AML-193 (cell line): ENCODE measurements at places on chromosomes 1 and 21.

GRCh38 chr1:118948846-118949245 lies 39.3 kb downstream of the TBX15 start:
- no peak for DNase-seq

DNA sequence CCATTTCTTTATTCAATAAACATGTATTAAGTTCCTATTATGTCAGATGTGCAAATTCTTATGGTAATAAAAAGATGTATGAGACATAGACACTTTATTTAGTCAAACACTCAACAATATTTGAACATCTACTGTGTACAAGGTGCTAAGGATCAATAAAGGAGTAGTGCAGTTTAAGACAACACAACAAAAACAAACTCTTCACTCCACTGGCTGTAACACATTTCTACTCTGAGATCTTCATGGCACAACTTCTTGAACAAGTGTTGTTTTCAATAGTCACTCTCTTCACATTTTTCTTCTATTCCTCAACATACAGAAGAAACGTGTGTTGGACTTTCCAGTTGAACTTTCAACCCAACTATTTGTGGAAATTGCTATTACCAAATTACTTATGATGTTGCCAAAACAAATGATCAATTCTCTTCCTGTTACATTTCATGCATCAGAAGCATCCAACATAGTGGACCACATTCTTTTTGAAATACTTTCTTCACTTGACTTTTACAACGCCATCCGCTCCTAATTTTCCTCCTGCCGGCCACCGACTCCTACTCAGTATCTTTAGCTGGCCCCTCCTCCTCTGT lies 25.4 kb downstream of the HSD3B1 start:
- DNase-seq: no peak

DNA sequence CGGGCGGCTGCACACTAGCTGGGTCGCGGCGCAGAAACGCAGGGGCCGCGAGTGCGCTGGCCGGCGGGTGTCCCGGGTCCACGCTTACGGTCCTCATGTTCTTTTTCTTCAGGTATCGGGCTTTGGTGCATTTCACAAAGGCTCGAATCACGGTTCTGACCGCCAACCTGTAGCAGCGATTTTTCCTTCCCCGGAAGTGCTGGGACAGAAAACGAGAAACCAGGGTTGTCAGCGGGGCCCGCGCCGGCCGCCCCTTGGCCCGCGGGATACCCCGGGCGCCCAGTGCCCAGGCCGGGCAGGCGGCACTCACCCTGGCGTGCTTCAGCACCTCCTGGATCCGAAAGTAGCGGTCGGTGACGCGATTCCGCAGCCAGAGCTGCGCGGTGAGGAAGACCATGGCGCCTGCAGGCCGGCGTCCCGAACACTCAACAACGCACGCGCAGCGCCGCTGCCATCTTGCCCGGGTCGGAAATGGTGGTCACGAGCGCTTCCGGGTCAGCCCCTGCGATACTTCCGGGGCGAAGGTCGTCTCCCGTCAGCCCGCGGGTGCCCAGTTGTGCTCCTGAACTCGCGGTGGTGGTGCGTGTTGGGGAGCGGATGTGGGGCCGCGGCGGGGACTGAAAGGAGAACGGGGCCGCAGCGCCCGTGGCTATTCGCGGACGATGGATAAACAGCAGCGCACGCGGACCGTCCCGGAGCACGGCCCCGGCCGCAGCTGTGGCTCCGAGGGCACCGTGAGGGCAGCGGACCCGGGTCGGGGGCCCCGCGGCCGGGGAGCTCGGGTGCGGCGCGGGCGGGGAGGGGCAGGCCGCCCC lies at the start of gene MRPL20:
Gene MRPL20, minus strand, starts transcription at position 473 of the 815 bp plus-strand sequence. Its CDS starts 76 bp downstream, at position 397.
- DNase-seq: peak; percentile 91

DNA sequence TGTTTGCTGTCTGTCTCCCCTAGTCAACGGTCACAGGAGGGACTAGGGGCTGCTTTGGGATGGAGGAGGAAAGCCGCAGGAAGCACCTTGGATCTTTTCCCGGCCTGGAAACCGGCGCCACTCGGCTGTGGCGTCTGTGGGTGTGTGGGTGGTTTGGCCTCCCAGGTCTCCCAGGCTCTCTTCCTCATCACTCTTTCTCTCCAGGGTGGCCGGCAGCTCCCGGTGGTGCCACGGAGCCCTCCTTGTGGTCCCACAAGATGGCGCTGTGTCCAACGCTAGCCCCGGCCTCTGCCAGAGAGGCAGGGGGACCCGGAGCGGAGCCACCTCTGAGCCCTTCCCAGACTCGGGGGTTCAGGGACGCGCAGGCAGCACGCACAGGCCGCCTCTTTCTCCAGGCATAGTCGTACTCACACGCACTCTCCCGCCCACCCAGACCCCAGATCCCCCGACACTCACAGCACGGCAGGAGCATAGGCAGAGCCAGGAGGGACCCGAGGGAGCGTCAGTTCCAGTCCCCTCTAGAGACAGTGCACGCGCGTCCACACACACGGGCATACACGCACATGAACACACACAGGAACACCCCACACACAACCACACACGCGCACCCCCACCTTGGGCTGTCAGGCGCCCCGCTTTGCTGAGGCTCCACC lies 31.2 kb downstream of the CDCP2 start:
- DNase-seq: peak; percentile 37

DNA sequence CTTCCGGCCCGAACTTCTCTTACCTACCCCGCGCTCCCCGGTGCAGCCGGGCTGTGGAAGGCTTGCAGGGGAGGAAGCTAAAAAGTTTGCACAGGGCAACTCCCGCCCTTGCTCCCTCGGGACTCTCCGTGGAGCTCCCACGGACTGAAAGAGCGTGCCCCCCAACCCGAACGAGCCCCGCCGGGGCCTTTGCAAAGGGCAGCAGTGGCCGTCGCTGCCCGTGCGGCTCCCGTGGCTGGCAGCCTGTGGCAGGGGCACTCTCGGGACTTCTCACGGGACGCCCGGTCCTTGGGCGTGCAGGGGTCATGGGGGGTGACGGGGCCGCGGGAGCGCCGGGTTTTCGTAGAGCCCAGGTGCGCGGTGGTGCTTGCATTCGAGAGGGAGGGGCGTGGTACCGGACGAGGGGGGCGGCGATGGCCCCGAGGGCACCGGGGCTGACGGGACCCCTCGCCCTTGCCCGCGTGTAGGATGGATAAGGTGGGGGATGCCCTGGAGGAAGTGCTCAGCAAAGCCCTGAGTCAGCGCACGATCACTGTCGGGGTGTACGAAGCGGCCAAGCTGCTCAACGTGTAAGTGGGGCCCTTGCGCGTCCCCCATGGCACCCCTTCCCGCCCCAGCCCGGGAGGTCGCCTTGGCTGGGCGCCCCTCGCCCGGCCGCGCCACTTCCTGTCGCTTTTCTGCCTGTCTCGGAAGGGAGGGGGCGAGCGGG lies 711 bp downstream of the GADD45A start:
- peak; percentile 26 for DNase-seq

DNA sequence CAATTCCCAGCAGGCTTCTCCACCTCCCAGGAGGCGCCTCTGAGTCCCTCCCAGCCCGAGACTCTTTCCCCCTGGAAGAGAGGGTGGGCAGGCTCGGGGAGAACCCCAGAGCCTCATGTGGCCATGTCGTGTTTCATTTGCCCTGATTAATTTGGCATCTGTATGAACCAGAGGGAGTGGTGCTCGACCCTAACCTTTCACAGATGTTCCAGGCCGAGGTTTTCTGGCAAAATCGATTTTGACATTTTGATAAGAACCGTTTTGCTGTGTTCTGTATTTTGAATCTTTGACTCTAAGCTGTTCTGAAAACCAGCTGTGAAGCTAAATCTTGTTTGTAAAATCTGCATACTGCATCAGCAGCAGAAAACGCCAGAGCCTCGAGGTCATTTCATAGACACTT lies 367.4 kb downstream of the CAMTA1 start:
- DNase-seq: no peak

DNA sequence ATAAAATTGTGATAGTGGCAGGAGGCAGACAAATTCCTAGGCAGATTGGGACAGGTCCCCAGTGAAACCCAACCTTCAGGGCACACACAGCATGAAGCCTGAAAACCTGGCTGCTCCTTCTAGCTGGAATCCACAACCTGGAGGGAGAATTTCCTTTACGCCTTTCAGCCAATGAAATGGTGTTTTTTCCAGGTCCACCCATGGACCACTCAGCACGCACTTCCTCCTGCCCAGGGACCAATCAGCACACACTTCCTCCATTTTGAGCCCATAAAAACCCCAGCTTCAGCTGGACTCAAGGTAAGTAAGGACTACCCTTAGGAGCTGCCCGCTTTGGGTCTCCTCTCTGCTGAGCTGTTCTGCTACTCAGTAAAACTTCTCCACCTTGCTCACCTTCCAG lies 120.1 kb downstream of the AKT3 start:
- no peak for DNase-seq

GRCh38 chr1:38312753-38313152 lies 266.2 kb upstream of the POU3F1 start:
- DNase-seq: no peak

DNA sequence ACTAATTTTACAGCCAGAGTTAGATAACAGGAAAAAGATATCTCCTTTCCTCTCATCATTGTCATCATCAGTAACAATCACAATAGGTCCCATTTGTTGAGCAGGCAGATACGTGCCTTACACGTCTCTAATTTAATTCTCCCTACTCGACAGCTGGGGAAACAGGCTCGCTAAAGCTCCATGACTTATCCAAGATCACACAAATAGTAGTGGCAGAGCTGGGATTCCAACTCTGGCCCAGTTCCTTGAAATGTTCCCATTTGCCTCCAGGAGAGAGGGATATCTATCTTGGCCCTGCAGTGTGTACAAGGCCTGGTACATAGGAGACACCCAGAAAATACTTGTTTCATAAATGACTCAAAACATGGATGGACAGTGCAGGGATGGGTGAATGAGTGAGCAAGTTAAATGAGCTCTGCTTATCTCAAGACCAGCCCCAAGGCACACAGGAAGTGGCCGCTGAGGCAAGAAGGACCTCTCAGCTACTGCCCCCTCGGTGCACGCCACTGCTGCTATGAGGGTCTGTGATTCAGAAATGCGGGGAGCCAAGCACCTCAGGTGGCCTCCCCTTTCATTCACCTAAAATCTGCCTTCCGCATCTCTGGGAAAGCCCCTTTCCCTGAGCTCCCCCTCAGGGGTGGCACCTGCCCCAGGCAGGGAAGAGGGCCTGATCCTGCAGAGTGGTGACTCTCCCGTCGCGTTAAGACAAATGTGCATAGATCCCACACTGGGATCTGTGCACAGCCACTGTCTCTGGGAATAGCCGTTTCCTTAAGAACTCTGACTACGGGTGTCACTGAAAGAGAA lies 3.6 kb downstream of the KCNN3 start:
- no peak for DNase-seq

GRCh38 chr21:26148840-26149354 lies 21.7 kb downstream of the APP start:
- no peak for DNase-seq

DNA sequence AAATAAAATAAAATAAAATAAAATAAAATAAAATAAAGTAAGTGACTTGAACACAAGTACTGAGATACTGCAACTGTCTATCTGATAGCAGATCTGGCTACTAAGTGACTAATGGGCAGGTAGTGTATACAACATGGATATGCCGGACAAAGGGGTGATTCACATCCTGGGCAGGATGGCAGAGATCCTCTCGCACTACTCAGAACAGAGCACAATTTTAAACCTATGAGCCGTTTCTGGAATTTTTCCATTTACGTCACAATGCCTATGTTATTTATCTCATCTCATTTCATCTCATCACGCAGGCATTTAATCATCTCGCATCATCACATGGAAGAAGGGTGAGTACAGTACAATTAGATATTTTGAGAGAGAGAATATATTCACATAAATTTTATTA lies 233.3 kb upstream of the COA6 start:
- DNase-seq: no peak

- no peak for DNase-seq
Measured at GRCh38 chr1:234295068-234295467, 78.2 kb upstream of the COA6 start.

DNA sequence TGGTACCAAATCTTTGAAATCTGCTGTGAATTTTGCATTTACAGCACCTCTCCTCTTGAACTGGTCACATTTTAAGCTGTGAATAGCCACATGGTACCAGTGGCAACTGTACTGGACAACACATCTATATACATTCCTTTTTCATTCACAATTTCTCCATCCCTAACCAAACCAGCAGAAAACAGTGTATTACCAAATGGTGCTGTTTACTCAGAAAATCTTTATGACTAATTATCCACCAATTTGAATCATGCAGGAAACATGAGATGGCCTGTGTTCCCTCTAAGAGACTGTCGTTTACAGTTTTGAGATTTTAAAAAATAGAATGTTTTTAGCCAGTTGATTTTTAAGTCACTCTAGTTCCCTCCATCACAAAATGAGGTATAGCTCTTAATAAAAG lies 17.6 kb upstream of the CCT8 start:
- no peak for DNase-seq

- no peak for DNase-seq
Measured at GRCh38 chr1:180155182-180155682, 563 bp downstream of the QSOX1 start.

GRCh38 chr1:30906631-30907441 lies 1.7 kb downstream of the SDC3 start:
- no peak for DNase-seq

DNA sequence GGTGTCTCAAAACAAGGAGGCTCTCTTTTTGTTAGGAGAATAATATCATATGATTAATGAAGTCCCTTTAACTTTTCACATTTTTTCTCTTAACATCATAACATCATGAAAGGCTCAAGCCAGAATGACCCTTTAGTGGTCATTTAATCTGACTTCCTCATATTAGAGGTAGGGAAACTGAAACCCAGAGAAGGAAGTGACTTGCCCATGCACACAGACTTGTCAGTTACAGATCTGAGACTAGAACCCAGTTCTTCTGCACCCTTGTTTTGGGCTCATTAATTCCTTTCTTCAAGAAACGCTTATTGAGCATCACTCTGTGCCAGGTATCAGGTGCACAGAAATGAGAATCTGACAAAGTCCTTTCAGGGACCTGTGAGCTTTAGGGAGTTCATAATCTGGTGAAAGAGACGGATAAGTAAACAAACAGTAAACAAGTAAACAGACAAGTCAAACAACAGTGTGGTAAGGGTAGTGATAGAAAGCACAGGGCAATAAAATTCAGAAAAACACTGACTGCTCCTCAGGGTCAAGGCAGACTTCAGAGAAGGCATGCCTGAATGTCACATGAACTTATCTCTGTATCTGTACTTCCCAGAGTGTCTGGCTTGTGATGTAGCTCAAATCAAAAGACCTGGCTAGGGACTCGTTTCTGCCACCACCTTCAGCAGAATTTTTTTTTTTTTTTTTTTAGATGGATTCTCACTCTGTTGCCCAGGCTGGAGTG lies 38.3 kb upstream of the OSBPL9 start:
- peak; percentile 70 for DNase-seq

DNA sequence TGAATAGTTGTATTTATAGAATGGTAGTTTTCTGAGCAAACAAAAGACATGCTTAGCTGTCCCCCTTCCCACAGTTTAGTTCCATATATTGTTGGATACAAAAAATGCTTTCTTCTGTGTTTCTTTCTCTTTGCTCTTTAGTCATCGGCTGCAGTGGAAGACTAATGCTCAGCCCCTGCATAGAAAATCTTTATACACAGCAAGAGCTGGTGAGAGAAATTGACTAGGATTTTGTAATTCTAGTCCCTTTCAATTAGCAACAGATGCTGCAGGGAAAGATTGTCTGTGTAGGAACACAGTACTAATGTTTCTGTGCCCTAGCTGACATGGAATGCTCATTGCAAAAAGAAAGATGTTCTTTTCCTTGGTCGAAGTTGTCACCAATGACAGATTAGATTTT lies 200.9 kb downstream of the RPS6KC1 start:
- no peak for DNase-seq

- no peak for DNase-seq
Measured at GRCh38 chr1:235277709-235278108, 50.3 kb downstream of the ARID4B start.

GRCh38 chr1:174584071-174584470 lies 136.3 kb downstream of the GPR52 start:
- no peak for DNase-seq

- DNase-seq: no peak
Measured at GRCh38 chr1:45892068-45892785, 88.8 kb downstream of the MAST2 start.
